ENCODE measurements at places on chromosomes 13 and 19.

- DNase-seq: no peak
Measured at GRCh38 chr19:17482877-17483604, 12.7 kb downstream of the SLC27A1 start.

GRCh38 chr13:76527041-76527440, 359.2 kb downstream of the KCTD12 start:
- no peak for DNase-seq

- DNase-seq: no peak
Measured at GRCh38 chr19:37855098-37855497, 51.3 kb downstream of the WDR87 start.

DNA sequence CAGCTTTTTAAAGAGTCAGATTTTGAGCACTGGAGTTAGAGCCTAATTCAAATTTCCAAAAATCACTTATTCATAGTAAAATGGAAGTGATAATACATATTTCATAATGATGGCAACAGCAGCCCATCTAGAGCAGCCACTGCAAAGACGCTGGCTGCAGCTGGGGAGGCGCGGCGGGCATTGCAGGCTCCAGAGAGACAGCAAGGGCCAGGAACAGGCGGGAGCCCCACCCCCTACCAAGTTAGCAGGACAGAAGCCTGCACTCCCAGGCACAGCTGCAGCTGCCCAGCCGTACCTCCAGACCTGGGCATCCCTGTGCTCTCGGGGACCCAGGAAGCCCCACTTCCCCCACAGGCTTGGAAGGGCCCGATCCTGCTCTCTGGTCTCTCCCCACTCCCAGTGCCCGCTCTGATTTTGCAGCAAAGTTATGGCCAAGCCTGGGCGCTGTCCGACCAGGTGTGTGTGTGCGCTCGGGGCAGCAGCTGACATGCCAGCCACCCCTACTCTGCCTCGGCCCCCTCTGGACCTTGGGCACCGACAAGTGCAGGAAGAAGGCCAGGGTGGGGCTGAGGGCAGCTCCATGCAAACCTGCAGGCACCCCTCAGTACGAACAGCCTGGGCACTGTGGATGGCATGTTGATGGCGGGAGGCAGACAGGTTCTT, 84.8 kb downstream of the SERP2 start:
- no peak for DNase-seq

DNA sequence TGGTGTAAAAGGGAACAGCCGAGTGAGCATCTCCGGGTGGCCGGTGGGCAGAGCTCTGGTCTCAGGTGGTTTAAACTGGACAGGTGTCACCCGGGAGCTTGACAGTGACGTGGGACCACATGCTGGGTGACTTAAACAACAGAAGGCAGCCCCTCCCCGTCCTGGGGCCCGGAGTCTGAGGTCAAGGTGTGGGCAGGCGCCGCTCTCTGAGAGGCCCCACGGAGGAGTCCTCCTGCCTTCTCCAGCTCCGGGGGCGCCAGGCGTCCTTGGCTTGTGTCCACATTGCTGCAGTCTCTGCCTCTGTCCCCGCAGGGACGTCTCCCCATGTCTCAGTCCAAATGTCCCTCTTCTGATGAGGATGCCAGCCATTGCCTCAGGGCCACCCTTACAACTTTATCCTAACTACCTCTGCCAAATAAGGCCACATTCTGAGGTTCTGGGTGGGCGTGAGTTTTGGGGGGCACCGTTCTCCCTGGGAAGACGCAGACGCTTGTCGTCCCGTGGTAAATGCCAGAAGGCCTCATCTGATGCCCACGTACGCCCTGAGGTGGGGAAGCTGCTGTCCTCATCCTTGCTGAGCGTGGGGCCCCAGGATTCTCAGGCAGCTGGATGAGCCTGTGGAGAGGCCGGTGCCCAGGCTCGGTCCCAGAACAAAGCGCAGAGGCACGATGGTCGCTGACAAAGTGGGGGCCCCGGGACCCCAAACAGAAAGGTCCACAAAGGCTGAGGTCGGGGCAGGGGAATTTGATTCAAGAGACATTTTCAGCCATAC, 12.9 kb downstream of the GZMM start:
- no peak for DNase-seq
